ENCODE measurements at places on chromosomes 3 and 15. TPM values are rescaled to one million over a fixed set of nuclear protein-coding genes. Genes with fewer than 3 reads are reported as not detected.

The DISP2 gene
- total RNA-seq, result 0.08 TPM

The SLC4A7 gene
- total RNA-seq, result 14.9 TPM

The TRMT10C gene
- 33.1 TPM for total RNA-seq

The ARHGEF3 gene
- total RNA-seq, result 5.7 TPM

The SHC4 gene
- total RNA-seq, result 1.5 TPM

The PSTPIP1 gene
- 1.4 TPM for total RNA-seq

The SCG3 gene
- not detected for total RNA-seq

The THRB gene
- 2.8 TPM for total RNA-seq

The SEMA6D gene
- total RNA-seq, result 21.0 TPM

The ZNF80 gene
- total RNA-seq, result not detected

The TM6SF1 gene
- total RNA-seq, result 7.5 TPM

The CCDC80 gene
- total RNA-seq, result 48.7 TPM

The TRIM69 gene
- 15.9 TPM for total RNA-seq

The UBAP1L gene
- 2.5 TPM for total RNA-seq

The ADCY5 gene
- 0.13 TPM for total RNA-seq

The PRR23B gene
- total RNA-seq, result not detected

The CCRL2 gene
- total RNA-seq, result 0.39 TPM

The HESX1 gene
- total RNA-seq, result not detected

The CHRNA3 gene
- not detected for total RNA-seq

The PEX5L gene
- total RNA-seq, result not detected

The SLC27A2 gene
- total RNA-seq, result 0.13 TPM

The DLL4 gene
- total RNA-seq, result 3.1 TPM

The DLEC1 gene
- not detected for total RNA-seq

The CAMK2N2 gene
- not detected for total RNA-seq

The CLDN18 gene
- not detected for total RNA-seq

The ECE2 gene
- total RNA-seq, result not detected

The POTEB3 gene
- not detected for total RNA-seq

The LEKR1 gene
- 0.24 TPM for total RNA-seq

The CFAP91 gene
- total RNA-seq, result 1.4 TPM
